Activated naive CD4-positive, alpha-beta T cell treated with Interleukin-2 at 50 U/mL for 16 hours (primary cell): ENCODE measurements at places on chromosomes 1 and 21.

DNA sequence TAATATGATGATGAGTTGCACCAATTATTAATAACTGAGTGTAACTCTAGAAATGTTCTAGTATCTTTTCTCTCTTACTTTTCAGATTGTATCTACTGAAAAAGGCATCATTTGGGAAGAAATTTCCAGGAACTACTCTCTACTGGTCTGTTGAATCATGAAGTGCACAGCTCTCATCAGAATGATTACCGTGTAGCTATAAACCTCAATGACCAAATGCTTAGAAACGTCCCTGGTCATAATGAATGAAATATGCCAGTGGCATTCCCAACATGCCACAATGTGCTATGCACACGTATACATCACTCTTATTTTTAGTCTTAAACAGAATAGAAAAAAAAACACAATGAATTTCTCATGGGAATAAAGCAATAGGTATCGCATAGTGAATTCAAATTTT, 534.3 kb upstream of the OLFM3 start:
- no peak for DNase-seq

GRCh38 chr1:199932462-199932861, 95.0 kb upstream of the NR5A2 start:
- no peak for DNase-seq

DNA sequence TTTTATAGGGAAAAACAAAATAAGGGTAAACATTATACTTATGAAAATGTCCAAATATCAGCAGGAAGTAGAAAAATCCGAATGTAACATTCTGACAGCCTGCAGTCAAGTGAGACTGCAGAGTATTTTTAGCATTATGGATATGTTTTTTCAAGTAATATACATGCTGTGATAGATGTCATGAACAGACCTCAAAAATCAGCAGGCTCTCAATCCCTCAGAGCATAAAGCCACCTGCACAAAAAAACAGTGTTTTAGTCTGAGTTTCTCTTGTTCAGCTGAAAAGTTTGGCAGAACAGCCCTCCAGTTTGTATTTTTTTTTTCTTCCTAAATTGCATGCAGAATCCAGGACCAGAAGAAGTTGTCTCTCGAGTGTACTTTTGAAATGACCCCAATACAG, 219.1 kb upstream of the FMN2 start:
- DNase-seq, result no peak

GRCh38 chr1:46008585-46008984, 123.8 kb downstream of the PIK3R3 start:
- DNase-seq, result no peak

DNA sequence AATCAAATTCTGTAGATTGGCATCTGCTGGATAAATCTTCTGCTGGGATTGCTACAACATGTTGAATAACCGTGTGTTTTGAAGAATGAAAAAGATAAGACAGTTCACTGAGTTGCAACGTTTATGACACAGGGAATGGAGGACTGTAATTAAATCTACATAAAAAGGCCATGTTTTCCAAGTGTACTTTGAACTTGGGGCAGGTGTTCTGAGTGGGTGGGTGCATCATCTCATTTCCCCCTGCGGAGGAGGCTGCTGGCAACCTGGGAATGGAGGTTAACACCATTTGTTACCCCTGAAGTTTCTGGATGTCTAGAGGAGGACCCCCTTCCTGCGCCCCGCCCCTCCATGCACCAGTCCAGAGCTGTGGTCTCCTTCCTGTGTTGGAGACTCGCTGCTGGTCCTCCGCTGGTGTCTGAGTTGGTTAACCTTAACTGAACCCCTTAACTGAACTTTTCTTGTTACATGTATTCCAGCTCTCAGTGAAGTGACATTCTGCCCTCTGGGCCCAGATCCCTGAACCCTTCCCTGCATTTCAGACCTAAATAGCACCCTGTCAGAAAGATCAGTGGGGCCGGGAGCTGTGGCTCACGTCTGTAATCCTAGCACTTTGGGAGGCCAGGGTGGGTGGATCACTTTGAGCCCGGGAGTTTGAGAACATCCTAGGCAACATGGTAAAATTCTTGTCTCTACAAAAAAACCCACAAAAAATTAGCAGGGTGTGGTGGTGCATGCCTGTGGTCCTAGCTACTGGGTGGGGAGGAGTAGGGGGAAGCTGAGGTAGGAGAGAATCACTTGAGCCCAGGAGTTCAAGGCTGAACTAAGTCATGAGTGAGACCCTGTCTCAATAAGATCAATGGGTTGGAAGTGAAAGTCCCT, 31.8 kb downstream of the UCK2 start:
- DNase-seq, result no peak

DNA sequence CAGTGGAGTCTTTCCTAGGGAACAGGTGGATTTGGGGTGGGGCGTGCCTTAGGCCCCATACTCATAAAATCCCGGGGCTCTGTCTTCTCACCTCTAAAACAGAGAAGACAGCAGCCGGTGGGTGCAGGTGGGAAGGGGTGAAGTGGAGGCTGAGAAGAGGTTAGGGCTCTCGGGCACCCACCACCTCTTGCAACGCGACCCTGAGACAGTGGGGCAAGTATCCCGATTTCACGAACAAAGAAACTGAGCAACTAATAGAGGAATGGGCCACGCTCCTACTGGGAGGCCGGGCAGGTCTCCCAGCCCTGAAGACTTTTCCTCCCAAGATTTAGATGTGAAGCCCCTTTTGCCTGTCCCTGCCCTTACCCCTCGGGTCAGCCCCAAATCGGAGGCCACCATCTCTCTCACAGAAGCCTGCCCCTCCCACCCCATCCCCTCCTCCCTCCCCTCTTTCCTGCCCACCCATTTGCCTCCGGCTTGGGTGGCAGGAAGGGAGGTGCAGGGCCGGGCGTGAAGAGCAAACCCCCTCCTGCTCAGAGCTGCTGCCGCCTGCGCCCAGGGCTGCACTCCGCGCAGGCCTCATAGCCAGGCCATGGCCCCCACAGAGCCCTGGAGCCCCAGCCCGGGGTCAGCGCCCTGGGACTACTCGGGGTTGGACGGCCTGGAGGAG, at the start of gene GPR25:
Gene GPR25 (plus strand): TSS at position 536 of the 670 bp plus-strand sequence. CDS start 57 bp downstream, at position 593.
- no peak for DNase-seq

DNA sequence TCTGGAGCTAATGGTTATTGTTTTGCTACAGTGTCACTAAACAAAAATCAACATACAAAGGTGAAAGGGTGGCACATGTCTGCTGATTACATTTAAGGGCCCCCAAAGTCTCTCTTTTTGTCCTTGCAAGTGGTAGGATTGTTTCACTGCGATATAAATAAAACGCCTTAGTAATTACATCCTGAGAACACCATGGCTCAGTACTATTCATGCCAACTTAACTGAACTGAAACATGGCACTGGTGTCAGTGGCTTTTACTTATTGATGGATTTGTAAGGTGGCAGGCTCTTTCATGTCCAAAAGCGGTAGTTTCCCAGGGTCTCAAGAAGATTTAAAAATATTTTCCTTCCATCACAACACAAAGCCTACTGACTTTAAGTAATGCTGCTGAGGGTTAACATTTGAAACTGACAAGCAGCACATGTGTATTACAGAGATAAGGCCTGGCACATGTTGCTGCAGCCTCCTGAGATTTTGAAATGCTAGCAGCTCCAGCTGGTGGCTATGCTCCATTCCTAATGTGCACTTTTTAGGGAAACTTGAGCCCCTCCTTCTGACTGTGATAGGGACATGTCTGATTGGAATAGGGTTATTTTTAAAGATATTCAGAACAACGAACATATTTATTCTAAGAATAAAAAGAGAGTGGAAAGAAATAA, 86.8 kb downstream of the ATP1B1 start:
- no peak for DNase-seq

GRCh38 chr1:208234721-208235120, 9.5 kb downstream of the PLXNA2 start:
- no peak for DNase-seq

- no peak for DNase-seq
These were observed 210.8 kb upstream of the CACYBP start for GRCh38 chr1:174788981-174789380.

DNA sequence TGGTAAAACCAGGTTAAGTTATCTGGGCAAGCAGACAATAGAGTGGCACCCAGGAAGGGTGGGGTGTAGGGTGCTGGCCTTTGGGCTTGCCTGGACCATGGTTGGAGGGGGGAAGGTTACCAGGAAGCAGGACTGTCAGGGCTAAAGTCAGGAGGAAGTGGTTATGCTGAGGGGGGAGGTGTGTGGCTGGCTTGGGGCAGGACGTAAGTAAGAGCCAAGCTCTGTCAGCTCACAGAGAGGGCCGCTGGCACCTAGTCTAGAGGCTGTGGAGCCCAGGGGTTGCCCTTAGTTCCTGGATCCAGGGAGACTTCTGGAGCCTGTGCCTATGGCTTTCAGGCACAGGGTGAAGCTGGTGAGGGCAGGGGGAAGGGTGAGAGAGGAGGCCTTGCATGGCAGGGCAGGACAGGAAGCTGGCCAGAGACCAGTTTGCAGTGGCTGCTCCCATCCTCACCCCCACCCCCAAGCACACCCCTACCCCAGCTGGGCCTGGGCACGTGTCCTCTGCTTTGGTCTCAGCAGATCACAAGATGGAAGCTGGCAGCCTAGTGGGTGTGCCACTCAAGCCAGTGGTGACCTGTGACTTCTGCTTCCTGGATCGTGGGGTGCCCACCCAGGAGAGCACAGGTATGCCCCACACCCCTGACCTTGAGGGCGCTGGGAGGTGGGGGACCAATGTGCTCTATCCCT, 20.5 kb upstream of the SMYD3 start:
- DNase-seq, result no peak

DNA sequence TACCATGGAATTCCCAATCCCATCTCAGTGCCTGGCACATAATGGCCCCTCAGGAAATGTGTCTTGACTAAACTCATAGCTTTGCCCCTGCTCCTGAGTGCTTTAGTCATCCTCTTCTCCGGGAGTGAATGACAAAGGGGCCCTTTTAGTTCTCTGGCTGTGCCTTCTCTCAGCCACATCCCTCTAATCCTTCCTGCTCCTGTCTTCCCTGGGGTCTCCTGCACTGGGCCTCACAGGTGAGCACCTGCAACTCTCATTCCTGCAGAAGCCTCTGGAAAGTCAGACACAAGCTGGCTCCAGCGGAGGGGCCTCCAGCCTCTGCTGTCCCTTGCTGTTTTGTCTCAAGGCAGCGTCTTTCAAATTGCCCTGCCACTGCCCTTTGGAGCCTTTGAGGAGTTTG, 14.0 kb upstream of the ETV3L start:
- DNase-seq, result no peak

- peak; percentile 26 for DNase-seq
These were observed 126.7 kb upstream of the CSF3R start for GRCh38 chr1:36609241-36610027.

GRCh38 chr1:14836426-14837140, 238.1 kb downstream of the KAZN start:
- no peak for DNase-seq

DNA sequence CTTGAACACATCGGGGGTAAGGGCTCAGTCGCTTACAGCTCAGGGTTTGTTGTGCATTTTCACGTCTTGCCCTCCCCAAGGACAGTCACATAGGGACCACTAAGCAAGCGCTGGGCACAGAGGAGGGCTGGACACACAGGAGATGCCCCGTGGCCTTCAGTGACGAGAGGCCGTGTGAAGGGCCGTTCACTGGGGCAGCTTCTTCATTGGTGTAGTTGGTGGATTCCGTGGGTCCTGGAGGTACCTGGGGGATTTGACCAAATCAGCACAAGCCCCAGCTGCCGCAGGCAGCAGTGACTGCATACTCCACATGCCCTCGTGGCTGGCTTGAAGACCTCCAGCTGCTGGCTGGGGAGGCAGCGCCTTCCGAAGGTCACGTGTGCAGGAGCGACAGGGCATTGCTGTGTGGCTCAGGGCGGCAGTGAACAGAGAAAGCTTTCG, 100.8 kb upstream of the C1orf174 start:
- no peak for DNase-seq

GRCh38 chr1:33370301-33370700, 49.4 kb upstream of the A3GALT2 start:
- no peak for DNase-seq

DNA sequence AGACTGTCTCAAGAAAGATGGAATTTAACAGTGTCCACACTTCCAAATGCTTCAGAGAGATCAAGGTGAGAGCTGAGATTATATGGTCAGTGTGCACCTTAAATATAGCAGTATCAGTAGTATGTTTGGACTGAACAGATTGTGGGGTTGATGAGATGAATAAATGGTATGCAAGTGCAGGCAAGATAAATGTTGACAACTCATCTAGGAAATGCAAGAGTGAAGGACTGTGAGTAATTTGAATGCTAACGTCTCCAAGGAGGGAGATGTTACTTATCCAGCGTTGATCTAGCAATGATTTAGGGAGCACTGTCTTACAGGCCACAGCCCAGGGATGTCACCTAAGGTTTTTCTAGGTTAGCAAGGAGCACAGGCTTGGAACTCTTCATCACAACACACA, 170.7 kb upstream of the GALNT2 start:
- DNase-seq, result no peak

DNA sequence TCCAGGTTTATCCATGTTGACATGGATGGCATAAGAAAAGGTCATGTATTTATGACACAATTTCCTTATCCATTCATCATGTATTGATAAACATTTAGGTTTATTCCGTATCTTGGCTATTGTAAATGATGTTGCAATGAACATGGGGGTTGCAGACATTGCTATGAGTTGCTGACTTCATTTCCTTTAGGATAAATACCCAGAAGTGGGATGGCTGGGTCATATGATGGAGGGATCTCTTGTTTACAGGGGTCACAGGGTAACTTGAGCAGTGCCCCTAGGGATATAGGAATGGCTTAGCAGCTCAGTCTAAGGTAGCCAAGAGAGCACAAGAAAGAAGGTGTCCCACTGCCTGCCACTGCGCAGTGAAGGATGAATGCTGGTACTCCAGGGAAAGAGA, 229.6 kb upstream of the COA6 start:
- no peak for DNase-seq

DNA sequence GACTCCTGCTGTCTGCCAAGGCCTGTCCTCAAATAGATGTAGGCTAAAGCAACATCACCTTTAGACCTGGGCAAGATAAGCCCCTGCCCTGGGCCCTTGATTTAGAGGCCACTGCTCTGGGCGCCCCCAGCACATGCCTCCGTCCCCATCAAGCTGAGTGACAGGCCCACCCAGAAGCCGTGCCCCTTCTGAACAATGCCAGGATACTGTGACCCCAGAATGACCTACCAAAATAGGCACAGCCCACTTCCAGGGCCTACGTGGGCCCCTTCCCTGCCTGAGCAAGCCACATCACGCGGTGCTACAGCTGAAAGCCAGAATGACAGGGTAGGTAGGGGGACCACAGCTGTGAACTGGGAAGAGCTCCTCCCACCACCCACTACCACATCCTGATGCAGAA, 24.7 kb upstream of the BECN2 start:
- DNase-seq, result no peak

- no peak for DNase-seq
These were observed 35.6 kb upstream of the PUM1 start for GRCh38 chr1:31101147-31101502.

- no peak for DNase-seq
These were observed 20.7 kb upstream of the ADARB1 start for GRCh38 chr21:45053561-45054226.

DNA sequence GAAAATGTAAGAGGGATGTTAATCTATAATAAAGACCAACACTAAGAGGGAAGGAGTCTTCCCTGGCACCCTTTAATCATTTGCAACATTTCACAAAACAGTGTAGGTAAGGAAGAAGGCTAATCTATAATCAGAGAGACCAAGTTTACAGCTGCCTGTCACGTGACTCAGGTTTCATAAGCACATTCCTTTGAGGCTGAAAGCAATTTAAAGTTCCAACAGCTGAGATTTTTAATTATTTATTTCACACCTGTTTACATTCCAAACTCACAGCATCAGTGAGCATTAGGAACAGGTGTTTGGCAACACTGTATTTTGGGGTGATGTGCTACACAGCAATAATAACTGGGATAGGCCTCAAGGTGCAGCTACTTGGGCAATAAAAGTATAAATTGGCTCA, 75.7 kb upstream of the PGBD5 start:
- DNase-seq, result no peak
